CD4-positive, alpha-beta T cell treated with Interleukin-15 for 4 hours (primary cell): ENCODE measurements at places on chromosomes 3 and 15.

- DNase-seq, result no peak
Observed at GRCh38 chr3:178083906-178084866, 452.1 kb upstream of the KCNMB2 start.

GRCh38 chr15:98439523-98439942 lies 208.8 kb upstream of the IGF1R start:
- DNase-seq, result no peak

- DNase-seq, result no peak
Observed at GRCh38 chr15:92343924-92344643, 49.6 kb upstream of the ST8SIA2 start.

DNA sequence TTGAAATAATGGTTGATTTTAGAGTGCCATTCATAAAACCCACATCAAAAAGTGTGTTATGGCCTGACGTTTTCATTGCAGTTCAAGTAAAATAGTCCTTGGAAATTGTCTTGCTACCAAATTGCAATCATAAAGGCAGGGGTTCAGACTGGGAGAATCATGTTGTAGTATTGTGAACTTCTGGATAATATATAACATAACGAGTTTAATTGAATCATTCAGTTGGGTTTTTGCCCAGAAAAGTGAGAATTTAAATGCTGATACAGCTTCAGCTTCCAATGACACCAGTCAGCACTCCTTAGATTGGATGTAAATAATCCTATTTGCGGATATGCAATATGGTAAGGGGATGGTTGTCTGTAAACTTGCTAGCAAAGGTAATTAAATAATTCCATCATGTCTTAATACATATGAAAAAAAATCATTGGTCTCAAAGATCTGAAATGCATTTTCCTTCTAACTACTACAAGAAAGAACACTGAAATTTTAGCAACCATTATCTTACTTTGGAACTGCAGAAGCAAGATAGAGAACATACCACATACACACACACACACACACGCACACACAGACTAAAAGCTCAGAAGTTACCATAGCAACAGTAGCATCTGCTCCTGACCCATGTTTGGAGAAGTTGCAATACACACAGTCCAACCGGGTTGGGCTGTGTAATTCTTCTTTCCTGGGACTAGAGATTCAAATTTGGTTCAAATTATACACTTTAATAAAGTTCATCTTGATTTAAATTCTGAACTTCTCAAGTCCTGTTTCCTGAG lies 686.2 kb upstream of the NR2F2 start:
- DNase-seq, result no peak

DNA sequence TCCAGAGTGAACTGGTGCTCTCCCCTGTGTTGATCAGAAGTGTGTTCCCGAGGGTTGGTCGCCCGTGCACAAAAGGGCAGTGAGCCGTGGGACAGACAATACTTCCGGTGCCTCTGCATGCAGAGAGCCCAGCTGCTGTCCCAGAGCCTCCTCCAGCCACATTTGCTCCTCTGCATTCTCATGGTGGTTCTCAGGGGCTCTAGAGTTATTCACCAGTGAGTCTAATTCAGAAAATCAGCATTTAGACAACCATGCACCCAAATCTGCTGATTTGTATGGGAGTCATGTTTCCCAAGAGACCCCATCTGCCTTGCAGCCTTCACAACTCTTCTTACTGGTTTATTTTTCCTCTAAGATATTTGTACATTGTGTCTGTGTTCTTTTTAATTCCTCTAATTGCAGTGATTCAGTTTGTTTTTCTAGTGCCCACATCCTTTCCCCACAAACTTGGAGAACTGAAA lies 107.0 kb upstream of the SPRED1 start:
- no peak for DNase-seq

GRCh38 chr3:166785876-166786275 lies 594.2 kb downstream of the ZBBX start:
- DNase-seq, result no peak
